ENCODE measurements at places on chromosomes 5 and 9.

GRCh38 chr5:102591650-102592049 lies 92.8 kb upstream of the SLCO6A1 start:
- no peak for DNase-seq

- no peak for DNase-seq
Measured at GRCh38 chr5:77337246-77337645, 126.8 kb downstream of the PDE8B start.

DNA sequence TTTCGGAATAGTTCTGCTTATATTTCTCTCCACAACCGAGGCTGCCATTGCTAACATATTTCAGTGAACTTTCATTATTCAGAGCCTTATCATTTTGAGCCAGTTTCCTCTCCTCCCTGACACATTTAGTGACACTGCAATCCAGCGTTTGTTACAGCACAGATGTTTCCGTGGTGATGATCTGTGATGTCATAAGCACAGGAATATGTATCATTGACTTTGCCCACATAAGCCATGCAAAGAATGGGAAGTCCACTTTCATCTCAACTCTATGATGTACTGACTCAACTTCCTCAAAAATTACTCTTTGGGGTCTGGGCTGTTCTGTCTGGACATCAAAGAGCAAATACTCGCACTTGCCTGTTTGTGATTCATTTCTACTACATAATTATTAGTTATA lies 291.8 kb downstream of the EBF1 start:
- DNase-seq, result peak; percentile 18

DNA sequence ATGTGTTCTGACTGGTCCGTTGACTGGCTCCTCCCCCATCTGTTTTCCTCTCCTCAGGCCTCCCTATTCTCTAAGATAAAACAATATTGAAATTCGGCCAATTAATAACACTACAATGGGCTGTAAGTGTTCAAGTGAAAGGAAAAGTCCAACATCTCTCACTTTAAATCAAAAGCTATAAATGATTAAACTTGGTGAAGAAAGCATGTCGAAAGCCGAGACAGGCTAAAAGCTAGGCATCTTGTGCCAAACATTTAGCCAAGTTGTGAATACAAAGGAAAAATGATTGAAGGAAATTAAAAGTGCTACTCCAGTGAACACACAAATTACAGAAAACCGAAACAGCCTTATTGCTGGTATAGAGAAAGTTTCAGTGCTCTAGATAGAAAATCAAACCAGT lies 310.6 kb downstream of the SPOCK1 start:
- DNase-seq, result no peak

- peak; percentile 48 for DNase-seq
Measured at GRCh38 chr5:78509884-78510769, 138.4 kb downstream of the LHFPL2 start.

DNA sequence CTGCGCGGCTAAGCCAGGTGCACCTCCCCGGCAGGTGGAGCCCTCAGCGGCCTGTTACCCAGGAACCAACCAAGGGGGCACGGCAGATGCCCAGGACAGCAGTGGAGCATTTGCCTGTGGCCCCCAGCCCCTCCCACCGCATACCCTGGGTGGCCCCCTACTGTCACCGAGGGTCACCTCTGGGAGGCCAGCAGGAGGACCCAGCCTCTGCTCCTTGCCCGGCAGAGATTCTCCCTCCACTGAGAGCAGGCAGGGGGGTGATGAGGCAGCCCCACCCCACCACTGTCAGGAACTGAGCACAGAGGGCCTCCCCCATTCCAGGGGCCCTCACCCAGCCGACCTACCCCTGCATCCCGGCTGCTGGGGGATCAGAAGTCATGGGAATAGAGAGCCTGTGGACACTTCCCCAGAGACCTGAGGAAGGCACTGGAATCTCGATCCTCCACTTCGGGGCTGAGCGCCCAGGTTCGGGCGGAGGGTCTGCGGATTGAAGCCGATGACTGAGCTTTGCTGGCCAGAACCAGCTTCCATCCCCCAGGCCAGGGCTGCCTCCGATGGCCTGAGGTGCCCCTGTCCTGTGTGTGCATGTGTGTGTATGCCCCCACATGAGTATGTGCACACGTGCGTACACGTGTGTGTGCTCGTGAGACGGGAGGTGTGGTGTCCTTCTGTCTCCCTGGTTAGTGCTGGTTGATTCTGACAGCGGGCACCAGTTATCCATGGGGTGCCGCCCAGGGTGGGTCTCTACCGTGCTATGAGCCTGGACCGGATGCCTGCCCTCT lies at the start of gene QRFP:
TSS of gene QRFP (minus strand) at position 580 of the 782 bp plus-strand sequence. CDS start 2,974 bp downstream, outside the sequence.
- DNase-seq, result no peak

DNA sequence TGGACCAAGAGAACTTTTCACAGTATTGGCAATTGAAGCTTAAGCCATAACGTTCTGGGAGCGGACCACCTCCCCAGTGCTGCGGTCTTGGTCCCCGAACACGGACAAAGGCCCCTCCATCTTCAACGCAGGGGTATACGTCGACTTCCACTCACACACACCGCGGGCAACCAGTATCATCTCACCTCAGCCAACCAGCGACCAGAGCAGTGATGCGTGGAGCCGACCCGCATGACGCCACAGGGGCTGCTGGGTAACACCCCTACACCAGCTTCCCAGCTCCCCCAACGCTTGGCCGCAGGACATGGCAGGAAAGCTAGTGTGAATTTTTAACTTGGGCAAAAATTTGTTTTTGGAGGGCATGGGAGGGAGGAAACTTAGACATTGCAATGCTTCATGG lies 77.3 kb upstream of the PLCXD3 start:
- DNase-seq, result no peak

GRCh38 chr5:96478983-96479382 lies 45.9 kb upstream of the PCSK1 start:
- DNase-seq, result no peak

GRCh38 chr5:158212237-158212636 lies 353.3 kb upstream of the CLINT1 start:
- no peak for DNase-seq

DNA sequence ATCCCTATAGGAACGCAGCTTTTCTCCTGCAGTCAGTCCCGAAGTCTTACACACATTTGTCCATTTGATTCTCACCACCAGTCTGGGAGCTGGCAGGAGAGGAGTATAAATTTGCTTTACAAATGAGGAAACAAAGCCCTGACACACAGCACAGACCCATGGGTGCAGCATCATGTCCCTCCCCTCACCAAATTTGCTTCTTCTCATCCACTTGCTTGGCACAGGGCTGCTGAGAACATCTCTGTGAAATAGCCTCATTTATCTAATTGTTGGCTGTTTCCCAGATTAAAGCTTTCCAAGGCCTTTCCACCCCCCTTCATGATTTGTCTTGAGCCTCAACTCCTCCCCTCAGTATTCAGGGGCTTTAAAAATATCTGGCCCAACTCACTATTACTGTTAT lies 11.3 kb upstream of the ADRB2 start:
- no peak for DNase-seq

DNA sequence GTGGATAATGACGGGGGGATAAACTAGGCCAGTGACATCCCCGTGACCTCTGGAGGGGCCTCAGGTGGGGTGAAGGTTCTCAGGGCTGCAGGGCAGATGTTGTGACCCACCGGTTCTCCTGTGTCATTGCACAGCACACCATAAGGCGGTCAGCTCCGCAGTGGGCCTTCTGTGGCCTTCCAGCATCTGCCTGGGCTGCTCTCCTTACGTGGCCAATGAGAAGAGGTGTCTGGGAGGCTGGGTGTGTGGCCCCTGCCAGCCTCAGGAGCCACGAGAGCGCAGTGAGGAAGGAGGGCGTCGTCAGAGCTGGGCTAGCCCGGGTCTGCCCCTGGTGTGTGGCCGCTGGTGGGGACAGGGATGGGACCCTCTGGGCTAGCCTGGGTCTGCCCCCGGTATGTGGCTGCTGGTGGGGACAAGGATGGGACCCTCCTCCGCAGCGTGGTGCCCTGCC lies 48.7 kb downstream of the COL5A1 start:
- DNase-seq, result no peak

DNA sequence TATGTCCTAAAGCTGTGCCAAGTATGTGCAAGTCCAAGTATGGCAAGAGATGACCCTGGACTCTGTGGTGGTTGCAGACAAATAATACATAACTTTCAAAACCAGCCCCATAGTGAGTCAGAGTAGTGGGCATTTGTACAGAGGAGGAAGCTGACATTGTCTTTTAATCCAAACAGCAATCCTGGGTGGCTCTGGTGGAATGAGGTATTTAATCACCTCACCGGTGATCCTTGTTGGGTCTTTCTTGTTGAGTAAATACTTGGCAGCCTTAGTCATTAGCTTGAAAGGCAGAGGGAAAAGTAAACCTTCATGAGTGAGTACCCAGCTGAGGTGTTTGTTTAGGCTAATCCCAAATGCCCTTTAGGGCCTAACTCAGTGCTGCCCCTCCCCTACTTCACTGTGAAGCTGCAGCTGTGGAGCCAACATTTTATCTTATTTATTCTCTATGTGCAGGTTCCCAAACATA lies 148.7 kb upstream of the SLC12A2 start:
- DNase-seq, result no peak

GRCh38 chr9:36436909-36437308 lies 36.8 kb upstream of the RNF38 start:
- DNase-seq, result no peak

GRCh38 chr9:33628865-33629410 lies 104.9 kb downstream of the ANKRD18B start:
- no peak for DNase-seq

DNA sequence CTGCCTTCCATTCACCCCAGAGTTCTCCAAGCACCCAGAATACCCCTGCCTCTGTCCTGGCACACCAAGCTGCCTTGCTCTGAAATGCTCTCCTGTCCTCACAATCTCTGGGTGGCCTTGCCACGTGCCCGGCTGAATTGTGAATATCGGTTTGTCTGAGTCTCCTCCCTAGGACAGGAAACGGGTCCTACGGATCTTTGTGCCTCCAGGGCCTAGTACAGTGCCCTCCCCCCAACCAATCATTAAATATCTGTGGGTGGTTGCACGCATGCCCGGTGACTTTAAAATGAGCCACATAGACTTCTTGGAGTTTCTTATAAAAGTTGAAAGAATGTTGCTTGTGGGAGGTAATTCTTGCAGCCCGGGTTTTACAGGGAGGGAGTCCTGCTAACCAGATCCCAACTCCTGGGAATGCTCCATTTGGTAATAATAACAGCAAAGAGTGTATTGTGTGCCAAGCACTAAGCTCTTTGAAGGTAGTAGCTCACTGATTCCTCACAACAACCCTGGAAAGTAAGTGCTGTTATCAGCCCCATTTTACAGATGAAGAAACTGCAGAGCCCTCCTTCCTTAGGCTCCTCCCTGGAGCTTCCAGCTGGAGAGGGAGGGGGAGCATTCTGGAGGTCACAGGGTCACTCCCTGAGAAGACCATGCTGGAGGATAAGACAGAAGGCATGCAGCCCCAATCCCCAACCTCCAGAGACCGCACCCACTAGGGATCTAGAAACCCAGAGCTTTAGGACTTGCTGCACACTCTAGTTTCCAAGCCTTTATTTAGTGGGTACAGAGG lies 23.4 kb downstream of the URM1 start:
- no peak for DNase-seq

DNA sequence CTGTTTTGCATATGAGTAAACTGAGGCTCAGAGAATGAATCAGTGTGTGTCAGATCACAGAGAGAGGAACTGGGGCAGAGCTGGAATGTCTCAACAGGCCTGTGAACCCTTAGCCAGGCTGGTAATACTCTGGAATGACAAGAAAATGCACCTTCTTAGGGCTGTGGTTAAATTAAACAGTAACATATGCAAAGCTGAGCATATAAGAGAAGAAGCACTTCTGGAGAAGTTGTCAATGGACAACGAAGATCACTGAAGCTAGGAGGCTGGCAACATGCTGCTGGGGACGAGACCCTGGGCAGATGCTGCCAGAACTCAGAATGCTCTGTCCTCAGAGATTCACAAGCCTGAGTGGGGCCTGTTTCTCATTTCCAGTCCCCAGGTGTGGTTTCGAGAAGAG lies 64.6 kb upstream of the EPB41L4B start:
- no peak for DNase-seq

GRCh38 chr5:167489202-167489601 lies 802.2 kb upstream of the WWC1 start:
- DNase-seq, result no peak

GRCh38 chr9:133344071-133344470 lies 3.9 kb downstream of the MED22 start:
- no peak for DNase-seq
